ENCODE measurements at places on chromosomes 2 and 18.

DNA sequence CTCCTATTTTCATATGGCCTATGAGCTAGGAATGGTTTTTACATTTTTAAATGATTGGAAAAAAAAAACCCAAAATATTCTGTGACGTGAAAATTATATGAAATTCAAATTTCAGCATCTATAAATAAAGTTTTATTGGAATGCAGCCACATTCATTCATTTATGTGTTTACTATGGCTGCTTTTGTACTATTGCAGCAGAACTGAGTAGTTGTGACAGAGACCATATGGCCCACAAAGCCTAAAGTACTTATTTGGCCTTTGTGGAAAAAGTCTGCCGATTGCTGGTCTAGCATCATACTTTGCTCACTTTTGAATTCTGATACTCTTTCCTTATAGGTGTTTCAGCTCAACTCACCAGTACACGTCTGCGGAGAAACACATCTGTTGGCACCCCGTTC, 39.0 kb downstream of the MYO3B start:
- DNase-seq = no peak

DNA sequence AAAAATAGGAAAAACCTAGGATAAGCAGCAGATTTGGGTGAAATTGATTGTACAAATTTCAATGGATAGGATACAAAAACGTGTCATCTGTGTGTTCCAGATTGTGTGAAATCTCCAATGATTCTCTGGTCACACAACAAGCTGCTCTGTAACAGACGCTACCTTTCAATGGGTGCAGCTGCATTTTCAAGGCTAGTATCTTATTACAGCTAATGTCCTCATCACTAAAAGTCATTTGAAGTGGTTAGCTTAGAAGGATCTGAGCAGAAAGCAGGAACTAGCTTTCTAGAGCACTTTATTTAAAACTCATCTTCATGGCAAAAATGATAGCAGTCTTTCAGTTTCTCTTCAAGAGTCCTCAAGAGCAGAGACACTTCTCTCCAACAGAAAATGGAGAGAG, 364.6 kb downstream of the LRP1B start:
- DNase-seq = no peak

DNA sequence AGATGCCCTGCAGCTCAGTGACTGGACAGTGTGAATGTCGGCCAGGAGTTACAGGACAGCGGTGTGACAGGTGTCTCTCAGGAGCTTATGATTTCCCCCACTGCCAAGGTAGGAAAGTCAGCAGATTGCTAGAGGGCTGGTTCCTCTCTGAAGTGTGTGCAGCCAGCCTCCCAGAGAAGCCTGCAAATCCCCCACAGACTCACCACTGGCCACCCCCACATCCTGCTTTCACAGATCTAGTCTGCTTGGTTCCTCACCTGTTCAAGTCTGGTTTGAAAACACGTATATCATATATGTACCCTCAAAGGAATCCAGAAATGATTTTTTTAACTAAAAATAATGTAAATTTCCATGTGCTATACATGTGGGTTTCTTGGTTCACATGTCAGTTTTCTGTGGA, 121.1 kb downstream of the LAMA3 start:
- no peak for DNase-seq

GRCh38 chr2:127659408-127660290, 13.7 kb downstream of the GPR17 start:
- no peak for DNase-seq

DNA sequence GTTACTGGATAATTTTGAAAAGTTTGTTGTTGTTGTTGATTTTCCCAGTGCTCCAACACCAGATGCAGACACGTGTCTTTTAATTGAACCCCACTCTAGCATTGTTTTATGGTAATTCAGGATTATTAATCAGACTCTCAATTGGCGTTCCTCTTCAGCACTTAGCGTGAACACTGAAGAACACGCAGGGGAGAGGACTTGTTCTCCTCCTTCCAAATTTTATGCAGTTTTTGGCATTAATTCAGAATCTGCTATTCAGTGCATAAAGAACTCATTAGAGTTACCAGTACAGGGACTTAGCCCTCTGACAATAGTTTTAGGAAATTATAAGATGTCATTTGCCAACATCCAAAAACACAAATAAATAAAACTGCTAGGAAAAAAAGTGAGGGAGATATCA, 75.5 kb downstream of the SNTG2 start:
- no peak for DNase-seq

DNA sequence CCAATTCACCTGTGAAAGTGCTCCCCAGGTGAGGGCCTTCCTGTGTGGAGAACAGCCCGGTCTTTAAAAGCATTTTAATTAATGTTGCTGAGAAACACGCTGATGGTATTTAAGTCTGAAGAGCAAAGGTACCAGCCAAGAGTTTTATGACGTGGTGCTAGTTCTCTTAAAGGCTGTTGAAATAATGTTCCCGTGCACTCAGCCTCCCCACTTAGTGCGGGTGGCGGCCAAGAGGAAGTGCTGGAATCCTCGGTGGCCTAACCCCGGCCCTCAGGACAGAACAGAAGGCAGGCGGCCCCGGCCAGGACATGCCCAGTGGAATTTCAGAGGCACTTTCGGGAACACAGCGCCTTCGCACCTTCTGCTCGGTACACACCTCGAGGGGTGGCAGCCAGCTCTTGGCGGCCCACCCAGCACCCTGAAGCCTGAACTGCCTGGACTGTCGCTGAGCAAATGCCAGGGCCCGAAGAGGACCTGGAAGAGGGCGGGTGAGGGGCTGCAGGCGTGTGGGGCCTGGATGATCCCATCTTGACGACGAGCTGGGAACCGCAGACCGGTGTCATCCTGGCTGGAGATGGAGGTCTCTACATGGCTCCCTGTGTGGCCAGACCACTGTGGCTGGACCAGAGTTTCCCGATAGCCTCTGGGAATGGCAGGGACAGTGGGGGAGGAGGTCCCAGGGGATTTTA, 142.9 kb downstream of the ASB1 start:
- no peak for DNase-seq

Data from esophagus muscularis mucosa (tissue), 4 donors.